ENCODE measurements at places on chromosomes 7 and 10.

DNA sequence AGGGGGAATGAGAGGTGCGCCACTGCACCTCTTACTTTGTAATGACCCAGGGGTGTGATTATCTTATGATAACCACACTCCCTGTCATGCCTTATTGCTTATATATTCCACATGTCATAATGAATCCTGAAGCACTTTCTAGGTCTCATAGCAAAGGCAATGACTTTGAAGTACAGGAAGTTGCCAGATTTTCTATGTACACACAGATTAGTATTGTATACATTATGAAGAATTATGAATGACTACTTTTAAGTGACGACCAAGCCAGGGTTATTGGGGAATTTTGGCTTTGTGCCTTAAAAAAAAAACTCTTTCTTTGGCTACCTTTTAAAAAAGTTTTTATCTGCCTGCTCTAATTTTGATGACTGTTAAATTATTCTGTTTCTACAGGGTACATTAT, 269.6 kb downstream of the MDFIC start:
- peak; percentile 23 for DNase-seq

DNA sequence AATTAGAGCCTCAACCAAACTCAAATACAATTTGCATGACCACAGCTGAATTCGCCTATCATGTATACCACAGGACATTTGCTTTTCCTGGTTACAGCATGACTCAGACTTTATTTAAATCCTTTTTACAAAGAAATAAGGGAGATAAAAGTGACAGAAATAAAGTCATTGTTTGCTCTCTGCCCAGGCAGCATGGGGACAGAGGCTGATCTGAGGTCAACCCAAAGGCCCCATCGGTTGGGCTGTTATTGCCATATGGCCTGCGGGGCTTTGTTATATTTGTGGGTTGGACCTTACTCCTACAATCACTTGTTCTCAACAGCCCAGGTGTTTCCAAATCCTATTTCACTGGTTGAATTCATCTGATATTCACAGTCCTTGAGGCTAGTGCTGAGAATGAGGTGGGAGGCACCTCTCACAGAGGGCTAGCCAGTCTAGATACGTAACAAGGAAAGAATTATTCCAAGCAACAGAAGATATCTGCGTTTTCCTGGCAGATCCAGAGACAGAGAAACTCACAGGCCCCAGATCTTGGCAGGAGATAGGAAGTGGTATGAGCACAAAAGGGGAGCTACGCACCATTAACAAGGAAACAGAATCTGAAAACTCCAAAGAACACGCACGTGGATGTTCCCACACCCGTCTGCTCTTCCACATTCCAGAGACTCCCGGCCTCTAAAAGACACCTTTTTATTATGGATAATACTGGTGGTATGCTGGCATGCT, 117.3 kb downstream of the HIPK2 start:
- no peak for DNase-seq

- no peak for DNase-seq
These were observed 1.4 kb upstream of the GIMAP5 start for GRCh38 chr7:150735596-150736358.

DNA sequence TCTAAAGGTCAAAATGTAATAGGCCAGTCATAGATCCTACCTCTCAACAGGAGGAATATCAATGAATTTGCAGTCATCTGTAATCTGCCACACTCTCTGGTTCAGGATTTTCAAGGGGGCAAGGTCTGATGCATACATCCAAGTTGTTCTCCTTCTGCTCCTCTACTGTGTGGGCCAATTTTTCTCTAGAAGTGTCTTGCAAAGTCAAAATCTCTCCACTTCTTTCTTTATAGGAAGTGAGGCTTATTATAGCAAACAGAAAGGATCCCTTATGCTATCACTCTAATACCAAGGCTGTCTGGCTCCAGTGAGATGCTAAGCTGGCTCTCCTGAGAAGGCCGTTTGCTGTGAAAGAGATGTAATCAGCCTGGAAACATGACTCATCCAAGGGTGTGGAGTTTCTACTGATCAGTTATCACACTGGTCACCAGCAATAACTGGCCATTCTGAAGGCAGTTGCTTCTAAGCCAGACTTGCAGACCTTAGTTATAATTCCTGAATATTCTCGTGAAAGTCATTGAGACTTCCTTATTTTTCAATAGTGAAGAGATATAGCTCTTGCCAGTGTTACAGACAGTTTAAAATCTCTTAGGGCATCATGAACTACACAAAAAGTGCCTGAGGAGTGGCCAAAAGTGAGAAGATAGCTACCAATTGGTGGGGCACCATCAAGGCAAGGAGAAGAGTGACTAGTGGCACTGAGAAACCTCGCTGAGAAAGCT, 43.2 kb upstream of the LRGUK start:
- DNase-seq: no peak

- no peak for DNase-seq
These were observed 68.3 kb downstream of the SNX13 start for GRCh38 chr7:17871815-17872533.

- DNase-seq: no peak
These were observed 20.0 kb downstream of the LRRD1 start for GRCh38 chr7:92158660-92159575.

DNA sequence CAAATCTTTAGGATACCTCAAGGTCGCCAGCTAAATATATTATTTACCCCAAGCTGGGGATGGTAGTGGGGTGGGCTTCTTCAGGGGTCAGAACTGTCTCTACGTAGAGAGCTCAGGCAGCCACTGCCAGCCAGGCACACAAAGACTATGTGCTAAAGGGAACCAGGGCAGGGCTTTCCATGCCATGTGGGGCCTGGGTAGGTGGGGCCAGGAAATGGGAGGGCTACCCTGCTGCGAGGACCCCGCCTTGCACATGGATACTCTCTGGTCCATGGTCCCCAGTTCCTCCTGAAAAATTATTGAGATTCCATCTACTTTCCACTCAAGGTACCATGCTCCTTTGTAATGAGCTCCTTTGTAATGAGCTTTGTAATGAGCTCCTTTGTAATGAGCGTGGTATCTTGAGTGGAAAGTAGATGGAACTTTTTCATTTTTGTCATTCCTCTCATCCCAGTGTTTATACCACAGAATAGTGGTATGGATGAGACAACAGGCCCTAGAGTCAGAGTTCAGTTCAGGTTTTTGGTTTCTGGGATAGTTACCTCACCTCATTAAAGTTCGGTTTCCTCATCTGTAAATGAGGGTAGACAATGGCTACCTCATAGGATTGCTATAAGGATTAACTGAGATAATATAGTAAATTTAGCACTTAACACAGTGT, 5.8 kb downstream of the SYNPO2L start:
- no peak for DNase-seq

Data from NCI-H1417 (cell line).